Suppressor macrophage treated with lipopolysaccharide for 1 hour (primary cell): ENCODE measurements at places on chromosomes 13 and 19.

DNA sequence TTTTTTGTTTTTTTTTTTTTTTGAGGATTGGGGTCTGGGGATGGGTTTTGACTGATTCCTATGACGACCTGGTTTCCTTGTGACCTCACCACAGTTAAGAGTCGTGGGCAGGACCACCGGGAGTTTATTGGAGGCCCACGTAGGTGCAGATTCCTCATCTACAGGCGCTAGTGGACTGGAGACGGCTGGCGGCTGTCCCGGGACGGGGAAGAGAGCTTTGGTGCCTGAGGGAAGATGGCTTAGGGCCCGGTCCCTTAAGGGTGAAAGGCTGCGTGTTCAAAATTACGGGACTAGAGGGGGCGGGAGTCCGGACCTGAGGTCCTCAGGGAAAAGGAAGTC is 682 bp upstream of the TEAD2 start:
- no peak for DNase-seq

DNA sequence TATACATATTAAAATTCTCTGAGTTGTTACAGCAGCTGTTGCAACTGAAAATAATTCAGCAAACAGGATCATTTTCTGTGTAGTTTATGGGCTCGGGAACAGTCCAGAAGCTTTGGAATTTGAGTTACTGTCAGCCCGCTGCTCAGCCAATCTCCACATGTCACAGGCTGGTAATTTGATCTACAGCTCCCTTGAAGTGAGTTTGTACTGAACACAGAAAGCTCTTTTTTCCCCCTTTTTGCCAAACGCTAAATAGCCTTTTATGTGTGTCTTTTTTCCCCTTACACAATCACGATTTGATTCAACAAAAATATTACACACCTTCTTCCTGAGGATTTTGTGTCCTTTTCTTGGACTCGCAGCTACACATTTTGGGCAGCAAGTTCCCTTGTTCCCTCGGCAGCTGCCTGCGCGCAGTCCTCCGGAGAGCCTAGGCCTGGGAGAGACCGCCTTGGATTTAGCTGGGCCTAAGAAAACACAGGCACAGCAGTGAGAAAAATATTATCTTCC is 371.4 kb downstream of the KCNRG start:
- no peak for DNase-seq

- no peak for DNase-seq
These were observed 125.1 kb downstream of the AKAP11 start for GRCh38 chr13:42396901-42397655.

GRCh38 chr13:107258599-107259187 is 690.8 kb upstream of the ARGLU1 start:
- DNase-seq, result no peak

DNA sequence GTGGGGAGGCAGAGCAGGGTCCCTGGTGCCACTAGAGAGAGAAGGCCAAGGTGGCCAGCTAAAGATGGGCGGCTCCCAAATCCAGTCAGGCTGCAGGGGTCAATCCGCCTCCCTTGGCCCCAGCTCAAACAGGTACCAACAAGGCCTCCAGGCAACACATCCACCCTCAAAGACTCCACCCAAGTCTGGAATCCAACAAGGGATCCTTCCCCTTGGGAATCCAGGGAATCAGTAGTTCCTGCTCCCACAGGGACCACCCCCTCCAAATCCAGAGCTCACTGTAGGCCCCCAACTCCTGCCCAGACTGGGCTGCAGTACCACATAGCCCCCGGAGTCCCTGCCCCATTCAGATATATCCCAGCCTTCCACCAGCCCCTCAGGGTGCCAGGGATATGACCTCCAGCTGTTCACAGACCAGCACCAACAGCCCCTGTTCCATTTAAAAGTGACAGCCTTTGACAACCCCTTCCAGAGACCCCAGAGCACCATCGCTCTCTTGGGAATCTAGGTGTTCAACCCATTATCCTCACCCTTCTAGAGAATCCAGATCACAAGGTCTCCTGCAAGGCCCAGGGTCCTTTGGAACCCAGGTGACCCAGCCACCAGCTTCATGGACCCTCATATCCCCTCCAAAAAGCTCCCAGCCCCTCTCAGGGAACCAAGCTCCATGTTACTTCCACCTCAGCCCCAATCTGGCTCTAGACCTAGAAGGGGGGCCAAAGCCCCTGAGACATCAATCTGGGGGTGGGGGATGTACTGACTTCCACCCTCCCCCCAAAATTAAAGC is 3.2 kb downstream of the ERF start:
- no peak for DNase-seq

GRCh38 chr19:48751845-48752495 is 471 bp downstream of the FUT1 start:
- DNase-seq, result no peak

- no peak for DNase-seq
These were observed 56.2 kb downstream of the LACC1 start for GRCh38 chr13:43935878-43936277.
